ENCODE measurements at places on chromosomes 1 and 21. TPM values are rescaled to one million over a fixed set of nuclear protein-coding genes. Genes with fewer than 3 reads are reported as not detected.

CA6 gene
- not detected for total RNA-seq

- no peak overlapping the region for H3K27ac ChIP-seq
- H3K27me3 ChIP-seq = no peaks in the 10 kb centered on the region
- no peaks in the 10 kb centered on the region for H3K4me1 ChIP-seq
These were observed 13.6 kb downstream of the EVA1C start for GRCh38 chr21:32426066-32426465.

- H3K4me1 ChIP-seq = no peaks in the 10 kb centered on the region
- peak overlapping the region; percentile 75 for H3K4me3 ChIP-seq
- H3K27me3 ChIP-seq = no peaks in the 10 kb centered on the region
- H3K27ac ChIP-seq = peak overlapping the region; percentile 92
- peak; percentile 52 for DNase-seq
- peaks cover 3% of the 10 kb centered on the region for H3K36me3 ChIP-seq
These were observed 554 bp upstream of the SLC39A1 start for GRCh38 chr1:153963850-153964331.

RHD gene
- not detected for total RNA-seq

ITGB2 gene
- 19.6 TPM for total RNA-seq

FAM20B gene
- 19.6 TPM for total RNA-seq

GPN2 gene
- 16.0 TPM for total RNA-seq

DNA sequence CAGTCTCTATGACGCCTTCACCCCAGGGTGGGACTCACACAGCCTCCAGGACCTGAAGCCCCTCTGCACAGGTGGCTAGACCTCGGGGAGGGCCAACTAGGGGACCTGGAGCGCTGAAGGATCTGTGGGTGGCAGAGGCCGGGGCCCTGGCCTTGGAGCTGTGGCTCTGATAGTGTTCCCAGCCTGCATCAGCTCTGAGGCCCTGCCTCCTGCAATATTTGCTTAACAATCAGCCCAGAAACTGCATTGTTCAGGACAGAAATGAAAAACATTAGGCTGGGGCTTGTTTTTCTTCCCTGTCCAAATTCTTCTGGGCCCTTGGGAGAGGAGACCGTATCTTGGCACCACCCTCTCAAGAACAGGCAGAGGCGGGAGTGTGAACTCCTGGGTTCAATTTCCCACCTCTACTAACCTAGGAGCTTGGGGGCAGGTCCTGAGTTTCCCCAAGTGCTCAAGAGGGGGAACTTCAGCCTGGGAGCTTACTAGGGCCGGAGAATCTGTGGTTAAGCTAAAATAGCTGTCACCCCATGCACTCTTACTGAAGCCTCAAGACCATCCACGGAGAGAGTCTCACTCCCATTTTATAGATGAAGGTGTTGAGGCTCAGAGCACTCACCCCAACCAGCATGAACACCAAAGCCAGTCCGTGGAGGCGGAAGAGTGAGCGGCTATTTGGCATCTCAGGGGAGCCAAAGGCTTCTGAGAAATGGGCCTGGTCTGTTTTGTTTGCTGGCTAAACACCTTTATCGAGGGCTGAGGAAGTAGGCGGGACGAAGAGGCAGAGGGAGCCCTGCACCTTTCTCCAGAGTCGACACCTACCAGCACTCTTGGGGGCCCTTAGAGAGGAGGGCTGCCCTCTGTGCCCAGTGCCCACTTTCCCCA is 18.8 kb upstream of the CASZ1 start:
- H3K27ac ChIP-seq = no peak overlapping the region
- no peaks in the 10 kb centered on the region for H3K4me1 ChIP-seq
- no peak overlapping the region for H3K4me3 ChIP-seq
- H3K36me3 ChIP-seq = no peaks in the 10 kb centered on the region
- no peak for DNase-seq
- no peaks in the 10 kb centered on the region for H3K27me3 ChIP-seq

GRCh38 chr1:21703318-21703963 is 34.3 kb upstream of the RAP1GAP start:
- H3K27ac ChIP-seq = no peak overlapping the region
- H3K36me3 ChIP-seq = peaks cover 12% of the 10 kb centered on the region
- no peak for DNase-seq
- no peak overlapping the region for H3K4me3 ChIP-seq

TLR5 gene
- 2.6 TPM for total RNA-seq

ILF2 gene
- 55.9 TPM for total RNA-seq
